Subcutaneous adipose tissue (tissue), 4 donors: ENCODE measurements at places on chromosomes 13 and 19. TPM values are rescaled to one million over a fixed set of nuclear protein-coding genes. Genes with fewer than 3 reads are reported as not detected.

Gene HIF3A
- total RNA-seq, result 37.7 TPM

Gene OR10H1
- not detected for total RNA-seq

Gene CYP2F1
- total RNA-seq, result not detected

Gene PNMA8A
- 0.88 TPM for total RNA-seq

Gene SRRM5
- total RNA-seq, result not detected

Gene LILRA1
- total RNA-seq, result not detected

Gene ZIC2
- not detected for total RNA-seq

Gene SYCN
- total RNA-seq, result not detected

Gene LRG1
- total RNA-seq, result 0.65 TPM

Gene ATP5F1D
- total RNA-seq, result 47.9 TPM

Gene IGFL3
- not detected for total RNA-seq

Gene ZNF543
- total RNA-seq, result 3.8 TPM
